ENCODE measurements at places on chromosomes 2 and 18. TPM values are rescaled to one million over a fixed set of nuclear protein-coding genes. Genes with fewer than 3 reads are reported as not detected.

- peak; percentile 68 for DNase-seq
These were observed 258.3 kb downstream of the PRKCE start for GRCh38 chr2:45909677-45910191.

GRCh38 chr2:126752876-126753275 lies 96.9 kb downstream of the GYPC start:
- no peak for DNase-seq

DNA sequence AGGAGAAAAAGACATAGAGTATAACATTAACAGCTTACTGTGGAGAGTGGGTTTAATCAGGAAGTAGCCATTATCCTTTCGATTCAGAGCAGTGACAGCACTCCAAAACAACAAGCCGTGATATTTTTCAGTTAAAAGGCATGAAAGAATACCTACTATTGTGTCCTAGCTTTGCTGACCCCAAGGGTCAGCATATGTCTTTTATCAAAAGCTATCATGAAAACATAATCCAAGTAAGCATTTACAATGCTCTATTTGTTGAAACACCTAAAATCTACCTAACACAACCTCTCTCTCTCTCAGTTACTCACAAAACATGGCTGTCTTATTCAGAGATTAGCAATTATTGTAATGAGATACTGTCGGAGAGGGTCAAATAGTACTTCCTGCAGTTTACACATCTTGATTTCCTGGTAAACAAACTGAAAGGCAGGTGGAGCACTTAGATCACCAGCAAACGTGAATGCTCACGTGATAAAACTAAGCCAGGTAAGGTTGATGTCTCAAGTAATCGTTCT lies 100.0 kb downstream of the BAZ2B start:
- peak; percentile 71 for DNase-seq

DNA sequence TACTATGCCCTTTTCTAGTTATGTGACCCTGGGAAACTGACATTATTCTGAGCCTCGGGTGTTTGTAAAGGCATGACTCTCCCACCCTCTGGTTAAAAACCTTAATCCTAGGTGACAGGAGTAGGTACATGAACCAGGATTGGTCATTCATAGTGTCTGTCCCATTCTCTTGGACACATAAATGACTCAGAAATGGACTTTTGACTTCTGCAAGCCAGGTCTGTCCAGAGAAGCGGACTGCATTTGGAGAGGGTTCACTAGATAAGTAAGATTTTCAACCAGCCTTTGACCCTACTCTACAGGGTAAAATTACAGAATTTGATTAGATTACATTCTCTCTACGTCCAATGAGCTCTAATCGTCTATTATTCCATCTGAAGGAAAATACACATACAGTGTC lies 285.9 kb downstream of the DPP10 start:
- no peak for DNase-seq

DNA sequence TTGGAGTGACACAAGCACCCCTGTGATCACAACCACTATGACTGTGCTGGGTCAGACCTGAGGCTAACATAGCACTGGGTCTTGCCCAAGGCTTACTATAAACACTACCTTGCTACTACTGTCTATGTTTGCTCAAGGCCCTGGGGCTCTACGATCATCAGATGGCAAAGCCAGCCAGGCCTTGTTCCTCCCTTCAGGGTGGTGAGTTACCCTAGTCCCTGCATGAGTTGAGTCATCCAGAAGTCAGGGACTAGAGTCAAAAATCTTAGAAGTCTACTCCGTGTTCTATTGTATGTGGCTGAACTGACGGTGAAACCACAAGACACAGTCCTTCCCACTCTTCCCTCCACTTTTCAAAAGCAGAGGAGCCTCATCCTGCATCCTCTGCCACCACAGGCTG lies 551.2 kb upstream of the FSIP2 start:
- DNase-seq: no peak

- no peak for DNase-seq
These were observed 4.9 kb downstream of the NOP58 start for GRCh38 chr2:202270487-202270886.

- no peak for DNase-seq
These were observed 53.2 kb upstream of the FZD7 start for GRCh38 chr2:201980389-201980821.

DNA sequence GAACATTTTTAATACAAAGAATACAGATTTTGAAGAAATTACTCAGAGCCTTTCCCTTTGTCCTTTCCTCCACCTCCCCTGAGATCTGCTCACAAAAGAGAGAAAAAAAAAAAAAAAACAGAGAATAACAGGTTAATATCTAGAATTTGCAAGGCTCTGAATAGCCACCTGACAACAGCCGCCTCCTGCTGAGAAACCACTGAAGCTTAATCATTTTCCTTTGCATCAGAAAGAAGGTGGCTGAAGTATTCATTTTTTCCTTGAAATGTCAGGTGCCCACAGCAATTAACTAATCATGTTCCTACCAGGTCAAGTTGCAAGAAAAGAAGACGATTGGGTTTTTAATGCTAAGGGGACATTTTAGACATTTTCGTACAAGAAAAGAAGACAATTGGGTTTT lies 21.2 kb downstream of the CNTNAP5 start:
- DNase-seq: no peak

GRCh38 chr18:9139400-9140039 lies 2.9 kb downstream of the ANKRD12 start:
- no peak for DNase-seq

- DNase-seq: no peak
These were observed 64.4 kb downstream of the GREB1 start for GRCh38 chr2:11598228-11598731.

GRCh38 chr2:59935005-59935404 lies 618.4 kb downstream of the BCL11A start:
- DNase-seq: no peak

GRCh38 chr2:239238839-239239606 lies 161.8 kb downstream of the HDAC4 start:
- no peak for DNase-seq

Gene CCDC88A
- 47.1 TPM for total RNA-seq

Gene LPIN1
- total RNA-seq: 50.6 TPM

Gene SIX3
- total RNA-seq: not detected

Gene SERPINB10
- 0.27 TPM for total RNA-seq

Gene ACKR3
- 31.0 TPM for total RNA-seq

Gene RTP5
- total RNA-seq: 1.1 TPM

Gene ZNF385B
- not detected for total RNA-seq
